ENCODE measurements at places on chromosomes 4 and X.

DNA sequence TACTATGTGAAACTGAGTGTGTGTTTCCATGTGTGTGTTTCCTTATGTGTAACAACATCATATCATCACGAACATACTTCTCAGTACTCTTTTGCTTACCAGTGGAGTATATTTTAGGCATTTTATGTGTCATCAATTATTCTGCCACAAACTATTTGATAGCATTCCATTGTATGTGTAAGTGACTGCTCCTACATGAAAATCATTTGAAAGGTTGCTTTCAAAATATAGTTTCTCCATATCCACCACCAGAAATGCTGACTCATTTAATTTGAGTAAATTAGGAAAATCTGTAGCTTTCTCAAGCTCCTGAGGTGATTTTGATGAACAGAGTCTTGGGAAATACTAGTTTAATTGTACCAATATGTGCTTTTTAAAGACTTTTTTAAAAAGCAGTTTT is 376.2 kb downstream of the PCDH18 start:
- H3K4me3 ChIP-seq = no peak overlapping the region
- H3K36me3 ChIP-seq = no peaks in the 10 kb centered on the region
- H3K4me1 ChIP-seq = no peaks in the 10 kb centered on the region
- no peak for DNase-seq
- H3K27ac ChIP-seq = no peak overlapping the region

DNA sequence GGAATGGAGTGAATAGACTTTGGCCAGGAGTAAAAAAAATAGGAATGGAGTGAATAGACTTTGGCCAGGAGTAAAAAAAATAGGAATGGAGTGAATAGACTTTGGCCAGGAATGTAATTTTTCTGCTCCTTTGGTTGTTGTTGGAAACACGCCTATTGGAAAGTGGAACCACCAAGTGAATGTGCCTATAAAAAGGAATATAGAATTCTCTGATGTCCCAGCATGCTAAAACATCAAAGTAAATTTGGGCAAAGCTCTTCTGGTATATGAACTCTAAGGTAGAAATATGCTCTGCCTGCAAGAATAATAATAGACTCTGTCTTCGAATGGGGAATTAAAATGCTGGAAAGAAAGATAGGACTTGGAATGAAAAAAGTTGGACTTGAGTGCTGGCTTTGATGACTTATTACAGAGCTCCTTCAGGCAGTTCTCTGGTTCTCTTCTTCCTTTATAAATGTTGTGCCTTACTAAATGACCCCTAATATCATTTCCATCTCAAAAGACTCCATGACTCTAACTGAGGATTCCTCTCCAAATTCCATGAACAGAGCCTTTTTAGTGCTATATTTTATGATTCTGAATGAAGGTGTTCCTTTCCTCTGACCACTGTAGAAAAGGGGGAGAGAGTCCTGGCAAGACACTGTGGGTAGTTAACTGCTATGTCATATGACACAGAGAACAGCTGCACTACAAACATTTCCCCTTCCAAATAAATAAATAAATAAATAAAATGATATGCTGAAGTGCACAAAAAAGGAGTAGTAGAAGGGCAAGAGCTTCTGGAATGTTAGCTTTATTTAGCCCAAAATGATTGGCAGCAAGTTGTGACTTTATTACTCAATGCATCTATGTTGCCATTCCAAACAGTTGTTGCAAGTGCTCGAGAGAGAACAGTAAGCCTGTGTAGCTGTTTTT is 13.5 kb upstream of the GBA3 start:
- no peaks in the 10 kb centered on the region for H3K36me3 ChIP-seq
- H3K27ac ChIP-seq = no peak overlapping the region
- H3K4me3 ChIP-seq = no peak overlapping the region
- H3K4me1 ChIP-seq = no peaks in the 10 kb centered on the region
- no peak for DNase-seq
- no peaks in the 10 kb centered on the region for H3K27me3 ChIP-seq

DNA sequence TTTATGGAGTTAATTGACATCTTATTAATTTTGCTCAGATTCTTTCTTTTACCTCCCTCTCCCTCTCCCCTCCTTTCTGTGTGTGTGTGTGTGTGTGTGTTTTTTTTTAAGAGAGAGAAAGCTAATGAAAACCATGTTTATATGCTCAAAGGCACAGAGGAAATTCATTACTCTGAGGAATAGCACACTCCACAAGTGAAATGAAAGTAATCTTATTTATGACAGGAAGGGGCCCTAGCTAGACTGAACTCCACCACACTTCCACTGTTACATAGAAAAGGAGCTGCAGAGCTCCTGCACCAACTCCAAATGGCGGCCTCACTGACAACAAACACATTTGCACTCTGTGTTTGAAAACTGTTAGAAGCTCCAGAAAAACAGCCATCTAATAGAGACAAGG is 150.6 kb downstream of the RASL11B start:
- peaks cover 26% of the 10 kb centered on the region for H3K4me1 ChIP-seq
- peaks cover 10% of the 10 kb centered on the region for H3K36me3 ChIP-seq
- no peak overlapping the region for H3K27ac ChIP-seq

DNA sequence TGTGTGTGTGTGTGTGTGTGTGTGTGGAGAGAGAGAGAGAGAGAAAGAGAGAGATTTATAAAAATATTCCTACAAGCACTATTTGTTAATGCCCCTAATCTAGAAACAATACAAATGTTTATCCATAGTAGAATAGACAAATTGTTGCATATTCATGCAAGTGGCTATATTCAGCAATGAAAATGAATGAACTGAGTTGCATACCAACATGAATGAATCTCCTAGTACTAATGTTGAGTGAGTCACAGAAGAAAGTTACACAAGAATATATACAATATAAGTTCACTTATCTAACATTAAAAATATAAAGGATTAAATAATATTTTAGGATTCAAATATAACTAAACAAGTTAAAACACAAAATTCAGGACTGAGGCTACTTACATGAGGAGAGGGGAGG is 456.8 kb upstream of the AMOT start:
- no peaks in the 10 kb centered on the region for H3K36me3 ChIP-seq
- H3K4me3 ChIP-seq = no peak overlapping the region
- no peak for DNase-seq
- H3K27ac ChIP-seq = no peak overlapping the region

DNA sequence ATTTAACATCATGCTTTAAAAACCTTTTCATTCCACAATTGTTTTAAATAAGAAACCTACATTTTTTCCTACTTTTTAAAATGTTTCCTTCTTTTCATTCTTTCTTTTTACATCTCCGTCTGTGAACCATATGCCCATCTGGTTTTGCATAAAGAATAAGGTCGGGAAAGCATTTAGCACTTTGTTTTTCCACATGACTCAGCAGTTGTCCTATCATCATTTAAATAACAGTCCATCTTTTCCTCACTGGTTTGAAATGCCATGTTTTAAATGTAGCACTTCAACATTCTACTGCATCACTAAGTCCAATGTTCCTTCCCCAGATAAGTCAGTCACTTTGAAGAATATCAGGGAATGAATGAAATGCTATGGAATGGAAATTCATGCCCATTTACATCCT is 128.4 kb downstream of the SH3RF1 start:
- no peak overlapping the region for H3K4me3 ChIP-seq
- no peaks in the 10 kb centered on the region for H3K36me3 ChIP-seq
- no peaks in the 10 kb centered on the region for H3K4me1 ChIP-seq
- peaks cover 6% of the 10 kb centered on the region for H3K27me3 ChIP-seq
- no peak for DNase-seq
